ENCODE measurements at places on chromosomes 12 and 14.

GRCh38 chr12:76219806-76220205, 128.4 kb downstream of the BBS10 start:
- no peak for DNase-seq

- DNase-seq: no peak
These were observed 9.2 kb downstream of the ASCL4 start for GRCh38 chr12:107783406-107784376.

GRCh38 chr12:48795550-48796455, 6.9 kb upstream of the ADCY6 start:
- no peak for DNase-seq

DNA sequence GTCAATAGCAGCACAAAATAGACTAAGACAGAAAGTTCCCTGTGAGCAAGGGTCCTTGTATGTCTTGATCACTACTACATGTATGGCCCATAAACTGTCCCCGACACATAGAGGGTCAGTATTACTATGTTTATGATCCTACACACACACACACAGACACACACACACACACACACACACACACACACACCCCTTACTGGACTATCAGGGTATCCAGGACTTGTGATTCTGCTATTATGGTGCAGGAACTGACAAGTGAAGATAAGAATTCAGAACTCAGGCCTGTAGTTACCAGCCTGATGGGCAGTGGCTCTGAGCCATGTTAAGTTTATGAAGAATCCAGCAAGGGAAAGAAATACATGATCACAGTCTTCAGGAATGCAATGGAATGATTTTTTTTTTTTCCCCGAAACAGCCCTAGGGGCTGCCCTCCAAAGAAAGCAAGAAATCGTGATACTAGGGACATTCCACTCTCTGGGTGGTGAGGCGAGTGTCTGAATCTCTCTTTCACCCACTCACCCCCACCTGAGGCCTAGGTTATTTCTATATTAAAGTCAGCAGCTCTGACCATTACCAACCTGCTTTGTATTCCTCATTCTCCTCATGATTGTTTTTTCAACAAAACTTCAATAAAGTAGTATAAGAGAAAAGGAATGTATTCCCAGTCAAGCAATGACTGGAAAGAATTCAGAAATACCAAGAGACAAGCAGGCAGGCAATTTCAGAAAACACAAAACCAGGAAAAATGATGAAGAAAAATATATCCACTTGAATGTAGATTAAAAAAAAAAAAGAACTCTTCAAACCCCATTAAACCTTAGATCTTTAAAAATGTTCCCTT, 105.8 kb downstream of the AVPR1A start:
- DNase-seq: no peak

DNA sequence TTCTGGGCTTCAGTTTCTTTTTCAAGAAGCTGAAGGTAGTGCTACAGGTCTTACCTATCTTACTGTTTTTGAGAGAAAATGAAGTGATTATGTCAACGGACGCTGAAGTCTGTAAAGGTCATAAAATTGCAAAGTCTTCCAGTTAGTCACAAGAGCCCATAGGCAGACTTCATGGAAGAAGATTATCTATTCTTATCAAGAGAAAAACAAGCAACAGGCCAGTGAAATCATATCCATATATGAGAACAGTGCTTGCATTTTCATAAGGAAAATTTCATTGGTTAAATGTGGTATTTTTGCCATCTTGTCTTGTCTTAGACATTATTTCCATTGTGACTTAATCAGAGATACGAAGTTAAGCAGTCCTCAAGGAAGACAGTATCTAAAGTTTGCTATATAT, 412.7 kb upstream of the SEL1L start:
- no peak for DNase-seq

GRCh38 chr14:61121355-61121787, 140.3 kb downstream of the SLC38A6 start:
- DNase-seq: no peak

- DNase-seq: no peak
These were observed 15.0 kb upstream of the TBX5 start for GRCh38 chr12:114420944-114421335.

DNA sequence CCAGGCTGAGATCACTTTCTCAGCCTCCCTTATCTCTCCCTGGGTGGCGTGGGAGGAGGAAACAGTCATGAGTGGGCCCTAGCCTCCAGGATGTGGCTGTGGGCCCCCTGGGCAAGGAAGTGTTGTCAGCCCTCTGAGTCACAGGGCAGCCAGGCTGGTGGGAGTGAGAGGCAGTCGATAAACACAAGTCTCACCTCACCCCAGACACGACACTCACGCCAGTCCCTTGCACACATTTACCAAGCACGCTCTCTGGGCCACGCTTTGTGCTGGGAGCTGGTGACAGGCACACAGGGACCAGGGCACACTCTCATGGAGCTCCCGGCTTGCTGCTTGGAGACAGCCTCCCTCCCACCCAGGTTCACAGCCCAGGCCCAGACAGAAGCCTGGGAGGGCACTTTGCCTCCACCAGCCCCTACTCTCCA, 1.9 kb upstream of the KRT79 start:
- peak; percentile 9 for DNase-seq

- DNase-seq: no peak
These were observed 74.6 kb downstream of the RERG start for GRCh38 chr12:15146585-15146984.

DNA sequence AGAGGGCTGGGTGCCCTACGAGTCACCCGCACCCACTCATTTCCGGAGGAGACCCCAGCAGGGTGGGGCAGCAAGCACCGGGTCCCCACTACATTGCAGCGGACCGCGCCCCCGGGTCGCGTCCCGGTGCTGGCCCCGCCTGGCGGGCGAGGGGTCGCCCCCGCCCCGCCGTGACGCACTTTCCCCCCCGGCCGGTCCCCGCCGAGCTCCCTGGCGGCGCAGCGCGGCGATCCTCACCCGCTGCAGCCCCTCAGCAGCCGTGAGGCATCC, 106.1 kb downstream of the PRICKLE1 start:
- no peak for DNase-seq

- DNase-seq: no peak
These were observed 93.0 kb downstream of the TRHDE start for GRCh38 chr12:72365151-72365550.

DNA sequence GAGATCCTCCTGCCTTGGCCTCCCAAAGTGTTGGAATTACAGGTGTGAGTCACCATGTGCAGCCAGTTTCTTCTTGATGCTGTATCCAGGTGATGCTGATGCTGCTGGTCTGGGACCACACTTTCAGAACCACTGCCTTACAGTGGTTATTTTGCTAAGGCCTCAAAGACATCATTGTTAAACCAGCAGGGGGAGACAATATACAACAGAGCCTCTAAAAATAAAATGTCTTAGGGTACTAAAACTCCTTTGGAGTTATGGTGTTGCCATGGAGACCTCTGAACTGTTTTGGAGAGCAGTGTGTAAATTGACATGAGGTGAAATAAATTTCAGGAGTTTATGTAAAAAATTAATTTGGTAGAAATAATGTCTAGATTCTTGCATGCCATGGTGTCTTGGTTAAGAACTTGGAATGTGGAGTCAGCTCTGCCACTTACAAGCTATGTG, 1.1 kb upstream of the ARG2 start:
- no peak for DNase-seq

DNA sequence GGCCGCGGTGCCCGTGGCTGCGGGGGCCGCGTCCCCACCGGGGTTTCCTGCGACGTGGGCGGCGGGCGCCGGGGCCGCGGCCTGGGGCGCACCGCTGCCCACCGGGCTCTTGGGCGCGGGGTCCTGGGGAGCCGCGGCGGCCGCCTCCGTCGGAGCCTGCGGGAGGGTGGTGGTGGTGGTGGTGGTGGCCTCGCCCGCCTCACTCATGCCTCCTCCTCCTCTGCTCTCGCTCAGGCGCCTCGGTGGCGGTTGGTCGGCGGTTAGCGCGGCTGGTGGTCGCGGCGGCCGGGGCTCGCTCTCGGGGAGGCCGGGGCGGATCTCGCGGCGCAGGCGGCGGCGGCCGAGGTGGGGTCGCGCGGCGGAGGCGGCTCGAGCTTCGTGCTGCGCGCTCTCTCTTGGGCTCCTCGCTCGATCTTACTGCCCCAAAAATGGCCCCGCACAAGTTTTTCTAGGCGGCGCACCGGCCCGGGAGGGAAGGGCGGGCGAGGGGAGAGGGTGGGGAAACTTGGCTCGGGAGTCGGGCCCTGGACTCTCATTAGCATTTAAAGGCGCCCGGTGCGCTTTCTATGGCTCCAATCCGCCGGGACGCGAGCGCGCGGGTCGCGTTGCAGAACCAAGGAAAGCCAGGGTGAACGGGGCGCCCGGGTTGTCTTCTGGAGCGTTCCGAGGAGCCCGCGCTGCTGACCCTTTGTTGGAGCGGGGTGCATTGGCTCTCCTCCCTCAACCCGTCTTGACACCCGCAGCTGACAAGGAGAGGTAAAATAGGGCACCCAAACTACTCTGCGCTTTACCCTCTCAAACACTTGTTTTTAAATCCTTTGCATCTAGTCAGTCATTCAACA, at the start of gene YBX3:
TSS of gene YBX3 (minus strand) at position 419 of the 842 bp plus-strand sequence. CDS start at position 207, 212 bp downstream.
- no peak for DNase-seq

GRCh38 chr12:119705182-119705581, 37.2 kb downstream of the PRKAB1 start:
- DNase-seq: no peak

DNA sequence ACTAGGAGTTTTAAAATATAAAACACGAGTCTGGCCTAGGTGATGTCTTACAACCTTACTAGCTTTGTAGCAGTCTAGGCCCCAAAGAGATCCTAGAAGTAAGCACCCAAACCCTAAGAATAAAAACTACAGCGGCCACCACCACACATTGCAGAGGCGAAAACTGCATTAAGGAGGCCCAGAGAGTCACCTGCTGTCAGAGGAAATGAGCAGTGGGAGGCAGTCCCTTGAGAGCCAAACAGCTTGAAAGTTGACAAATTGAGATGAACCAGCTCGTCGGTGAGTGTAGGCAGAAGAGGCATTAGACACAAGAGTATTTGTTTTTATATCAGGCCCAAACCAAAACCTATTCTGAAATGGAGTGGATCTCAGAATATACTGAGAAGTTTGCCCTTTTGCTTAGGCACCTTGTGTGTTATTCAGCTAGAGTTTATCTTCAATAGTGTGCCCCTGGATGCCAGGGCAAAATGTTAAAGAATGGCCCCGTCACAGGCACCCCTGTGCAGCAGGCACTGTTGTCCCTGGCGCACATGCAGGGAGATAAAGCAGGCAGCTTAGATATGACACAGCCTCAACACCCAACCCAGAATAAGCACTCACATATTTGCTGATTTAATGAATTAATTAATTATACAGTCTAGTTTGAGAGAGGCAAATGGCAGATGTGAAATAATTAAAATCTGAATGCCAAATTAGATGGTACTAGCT, 56.7 kb downstream of the TTC7B start:
- DNase-seq: no peak

DNA sequence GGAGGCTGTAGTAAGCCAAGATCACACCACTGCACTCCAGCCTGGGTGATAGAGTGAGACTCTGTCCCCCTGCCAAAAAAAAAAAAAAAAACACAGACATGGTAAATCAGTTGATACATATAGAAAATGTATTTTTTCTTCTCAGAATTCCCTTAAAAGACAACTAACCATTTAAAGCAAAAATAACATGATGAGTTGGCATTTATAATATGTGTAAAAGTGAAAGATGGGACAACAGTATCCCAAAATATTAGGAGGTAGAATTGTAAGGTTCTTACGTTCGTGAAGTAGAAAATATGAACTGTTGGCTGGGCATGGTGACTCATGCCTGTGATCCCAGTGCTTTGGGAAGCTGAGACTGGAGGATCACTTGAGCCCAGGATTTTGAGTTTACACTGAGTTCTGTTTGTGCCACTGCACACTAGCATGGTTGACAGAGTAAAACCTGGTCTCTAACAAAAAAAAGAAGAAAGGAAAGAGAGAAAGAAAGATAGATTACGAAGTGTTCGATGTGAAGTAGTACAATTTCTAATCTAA, 296.7 kb downstream of the FBXL14 start:
- no peak for DNase-seq

DNA sequence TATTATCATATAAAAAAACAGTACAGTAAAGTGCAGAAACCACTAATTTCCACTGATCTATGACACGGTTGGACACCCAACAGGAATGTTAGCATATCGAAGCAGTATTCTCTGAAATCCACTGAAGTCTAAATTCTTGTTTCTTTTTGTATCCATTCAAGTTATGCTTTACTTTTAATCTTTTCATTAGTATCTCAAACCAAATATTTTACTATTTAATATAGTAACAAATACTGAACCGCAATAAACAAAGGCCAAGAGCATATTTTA, 41.1 kb downstream of the ATXN2 start:
- no peak for DNase-seq

- no peak for DNase-seq
These were observed 746.4 kb upstream of the FLRT2 start for GRCh38 chr14:84783511-84783910.

DNA sequence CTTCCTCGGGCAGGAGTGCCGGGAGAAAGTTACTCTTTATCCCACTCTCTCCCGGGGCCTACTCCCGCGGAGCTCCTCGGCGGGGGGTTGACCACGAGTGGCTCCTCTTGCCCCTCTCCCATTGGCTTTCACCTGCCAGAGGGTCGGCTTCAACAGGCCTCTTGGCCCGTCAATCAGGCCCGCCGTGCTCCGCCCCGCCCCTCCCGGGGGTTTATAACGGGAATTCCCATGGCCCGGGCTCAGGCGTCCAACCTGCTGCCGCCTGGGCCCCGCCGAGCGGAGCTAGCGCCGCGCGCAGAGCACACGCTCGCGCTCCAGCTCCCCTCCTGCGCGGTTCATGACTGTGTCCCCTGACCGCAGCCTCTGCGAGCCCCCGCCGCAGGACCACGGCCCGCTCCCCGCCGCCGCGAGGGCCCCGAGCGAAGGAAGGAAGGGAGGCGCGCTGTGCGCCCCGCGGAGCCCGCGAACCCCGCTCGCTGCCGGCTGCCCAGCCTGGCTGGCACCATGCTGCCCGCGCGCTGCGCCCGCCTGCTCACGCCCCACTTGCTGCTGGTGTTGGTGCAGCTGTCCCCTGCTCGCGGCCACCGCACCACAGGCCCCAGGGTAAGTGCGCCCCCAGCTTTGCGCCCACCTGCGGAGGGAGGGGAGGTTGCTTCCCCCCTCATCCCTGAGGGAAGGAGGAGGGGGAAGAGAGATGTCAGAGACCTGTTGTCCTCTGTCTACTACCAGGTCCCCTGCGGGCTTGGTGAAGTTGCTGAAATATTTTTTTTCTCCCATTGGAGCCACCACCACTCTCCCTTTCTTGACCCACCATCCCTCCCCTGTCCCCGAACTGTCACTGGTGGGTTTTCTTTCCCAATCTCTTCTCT, at the start of gene SMOC1:
TSS of gene SMOC1 (plus strand) at position 242 of the 869 bp plus-strand sequence. CDS start at position 505, 263 bp downstream.
- no peak for DNase-seq

GRCh38 chr12:52542157-52542556, 10.8 kb downstream of the KRT71 start:
- no peak for DNase-seq

DNA sequence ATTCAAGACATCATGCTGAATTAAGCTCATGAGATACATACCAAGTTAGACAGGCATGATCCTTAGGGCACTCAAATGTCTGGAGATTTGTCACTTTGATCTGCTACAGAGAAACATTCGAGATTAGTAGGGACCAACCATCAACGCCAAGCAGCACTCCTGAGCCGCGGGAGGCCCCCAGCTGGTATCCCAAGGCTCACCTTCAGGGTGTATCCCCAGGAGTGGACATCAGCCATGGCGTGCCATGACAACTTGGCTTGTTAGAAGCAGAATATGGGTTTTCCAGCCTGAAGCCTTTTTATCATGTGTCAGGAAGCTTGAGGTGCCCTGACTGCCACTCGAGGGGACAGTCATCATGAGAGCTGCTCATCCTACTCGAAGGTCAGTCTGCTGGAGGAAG, 39.1 kb upstream of the GPHB5 start:
- DNase-seq: no peak

Data from activated T-helper 1 cell treated with anti-CD3 and anti-CD28 coated beads, Interleukin-2, amount 50 U/mL, for 16 hours (primary cell).